Panc1 (cell line): ENCODE measurements at places on chromosomes 12 and 14.

GRCh38 chr12:54700849-54701248 lies 52.7 kb upstream of the DCD start:
- no peak for DNase-seq

DNA sequence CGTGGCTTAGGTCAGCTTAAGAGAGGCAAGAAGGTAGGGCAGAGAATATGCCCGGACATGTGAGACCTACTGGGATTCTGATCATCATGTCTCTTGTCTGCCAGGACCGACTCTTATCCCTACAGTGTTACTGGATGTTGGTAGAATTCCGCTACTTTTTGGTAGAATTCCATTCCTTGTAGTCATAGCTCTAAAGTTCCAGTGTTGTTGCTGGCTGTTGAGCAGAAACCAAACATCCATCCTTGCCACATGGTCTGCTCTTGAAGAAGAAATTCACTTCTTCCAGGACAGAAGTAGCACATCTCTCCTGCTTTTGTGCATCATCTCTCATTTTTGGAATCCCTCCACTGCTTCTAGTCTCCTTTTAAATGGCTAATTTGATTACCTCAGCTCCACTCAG lies 453.7 kb downstream of the RPL10L start:
- DNase-seq, result no peak

DNA sequence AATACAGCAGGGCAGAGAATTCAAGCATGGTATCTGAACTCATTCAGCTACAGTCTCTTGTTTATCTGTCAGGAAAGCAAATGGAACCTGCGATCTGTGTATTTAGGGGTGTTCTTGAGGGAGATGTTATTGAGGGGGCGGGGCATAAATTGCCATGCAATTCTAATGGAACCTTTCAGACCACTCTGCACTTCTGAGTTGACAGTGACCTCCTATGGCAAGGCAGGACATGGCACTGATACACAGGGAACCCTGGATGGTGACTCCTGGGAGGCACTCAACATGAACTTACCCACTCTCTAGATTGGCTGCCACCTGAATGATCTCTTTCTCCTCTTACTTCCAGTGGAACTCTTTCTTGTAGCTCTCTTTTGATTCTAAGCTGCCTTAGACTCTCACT lies 787.3 kb downstream of the VRK1 start:
- no peak for DNase-seq

DNA sequence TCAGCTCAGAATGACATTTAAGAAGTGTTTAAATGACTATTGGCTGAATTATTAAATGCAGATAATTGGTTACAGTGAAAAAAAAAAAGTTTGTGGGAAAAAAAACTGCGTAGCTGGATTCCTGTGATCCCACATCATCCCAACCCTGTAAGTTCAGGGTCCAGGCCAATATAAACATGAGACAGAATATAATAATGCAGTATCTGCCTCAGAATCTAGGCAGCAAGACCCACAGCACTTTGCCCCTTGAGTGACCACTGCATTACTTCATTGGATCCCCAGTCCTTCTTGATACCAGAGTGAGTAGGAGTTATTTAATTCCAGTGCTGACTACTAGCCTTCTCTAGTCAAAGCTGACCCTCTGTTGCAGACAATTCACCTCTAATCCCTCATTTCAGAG lies 272.6 kb downstream of the CCER1 start:
- DNase-seq, result no peak

DNA sequence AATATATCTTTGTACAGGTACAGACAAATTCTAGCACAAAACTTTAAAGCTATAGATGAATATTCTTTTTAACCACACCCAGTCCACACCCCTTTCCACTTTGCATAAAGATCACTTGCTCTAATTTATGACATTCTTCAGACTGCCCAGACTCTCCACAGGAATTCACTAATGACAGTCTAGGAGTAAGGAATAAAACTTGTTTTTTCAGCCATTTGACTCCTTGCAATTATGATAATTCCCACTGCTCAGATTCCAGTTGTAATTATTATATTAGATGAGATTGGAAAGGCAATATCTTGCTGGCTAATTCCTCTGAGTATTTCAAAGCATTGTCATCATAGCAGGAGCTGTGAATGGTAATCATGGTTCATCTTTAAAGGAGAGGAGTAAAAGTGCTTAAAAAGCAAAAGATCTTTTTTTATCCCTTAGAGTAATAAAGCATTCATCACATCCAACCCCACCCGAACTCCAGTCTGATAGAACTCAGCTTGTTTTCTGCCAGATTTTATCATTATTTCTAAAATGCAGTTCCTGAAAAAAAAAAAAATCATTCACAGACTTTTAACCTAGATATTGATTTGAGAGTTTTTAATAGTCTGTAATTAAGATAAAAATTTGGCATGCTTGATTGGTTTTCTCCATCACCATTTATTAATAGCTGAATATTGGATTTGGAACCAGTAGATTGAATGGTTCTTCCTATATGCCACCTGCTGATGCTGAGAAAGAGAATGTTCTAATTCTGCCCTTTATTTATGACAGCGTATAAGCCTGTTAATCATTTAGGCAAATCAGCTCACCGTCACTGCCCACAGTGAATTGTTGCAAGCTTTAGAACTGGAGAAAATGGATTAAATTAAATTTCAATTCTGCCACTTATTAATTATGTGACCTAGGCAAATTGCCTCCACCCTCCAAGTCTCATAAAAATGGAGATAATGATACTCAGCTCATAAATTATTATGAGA lies 93.9 kb upstream of the RASSF8 start:
- no peak for DNase-seq

DNA sequence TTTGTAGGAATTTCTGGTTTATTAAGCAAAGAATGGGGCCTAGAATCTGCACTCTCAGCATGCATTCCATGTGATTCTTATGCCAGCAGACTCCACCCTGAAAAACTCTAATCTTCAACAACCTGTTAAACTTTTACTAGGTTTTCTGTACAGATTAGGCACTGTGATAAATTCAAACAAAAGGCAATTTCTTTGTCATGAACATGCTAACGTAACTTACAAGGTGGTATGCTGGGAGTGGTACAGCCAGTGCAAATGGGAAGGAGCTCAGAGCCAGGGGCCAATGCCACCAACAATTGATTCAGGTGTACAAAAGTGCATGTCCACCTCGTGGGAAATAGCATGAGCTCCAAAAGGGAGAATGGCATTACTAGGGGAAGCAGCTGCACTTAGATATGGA lies 83.0 kb downstream of the PPFIBP1 start:
- DNase-seq, result no peak

GRCh38 chr12:65294641-65295262 lies 16.3 kb downstream of the MSRB3 start:
- DNase-seq, result no peak

- no peak for DNase-seq
These were observed 72.7 kb downstream of the DYRK2 start for GRCh38 chr12:67721248-67721647.

DNA sequence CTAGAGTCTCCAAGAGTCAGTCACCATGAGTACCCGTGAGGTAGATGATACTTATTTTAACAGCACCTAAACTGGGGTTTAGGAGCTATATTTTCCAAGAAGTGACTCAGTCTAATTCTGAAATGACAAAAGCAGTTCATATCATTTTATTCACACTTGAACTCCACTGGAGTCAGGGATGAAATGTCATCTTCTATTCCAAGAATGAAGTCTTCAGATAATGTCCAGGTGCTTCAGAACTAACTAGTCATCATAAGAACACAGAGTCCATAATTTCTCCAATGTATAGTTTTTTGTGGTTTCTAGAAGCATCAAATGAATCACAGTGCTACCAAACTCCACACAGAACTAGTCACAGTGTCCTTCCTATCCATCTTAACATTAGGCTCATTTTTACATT lies 13.3 kb downstream of the DNM1L start:
- DNase-seq, result no peak

DNA sequence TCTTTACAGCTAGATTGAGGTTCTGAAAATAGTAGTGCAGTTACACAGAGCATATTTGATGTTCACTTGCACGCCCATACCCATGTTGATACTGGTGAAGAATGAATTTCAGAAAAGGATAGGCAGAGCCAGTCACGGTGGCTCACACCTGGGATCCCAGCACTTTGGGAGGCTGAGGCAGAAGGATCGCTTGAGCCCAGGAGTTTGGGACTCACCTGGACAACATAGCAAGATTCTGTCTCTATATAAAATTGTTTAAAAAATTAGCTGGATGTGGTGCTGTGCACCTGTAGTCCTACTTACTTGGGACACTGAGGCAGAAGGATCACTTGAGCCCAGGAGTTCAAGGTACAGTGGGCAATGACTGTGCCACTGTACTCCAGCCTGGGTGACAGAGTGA lies 56.6 kb downstream of the MDM2 start:
- no peak for DNase-seq

- DNase-seq, result no peak
These were observed 102.5 kb downstream of the SLC41A2 start for GRCh38 chr12:104855599-104855998.

DNA sequence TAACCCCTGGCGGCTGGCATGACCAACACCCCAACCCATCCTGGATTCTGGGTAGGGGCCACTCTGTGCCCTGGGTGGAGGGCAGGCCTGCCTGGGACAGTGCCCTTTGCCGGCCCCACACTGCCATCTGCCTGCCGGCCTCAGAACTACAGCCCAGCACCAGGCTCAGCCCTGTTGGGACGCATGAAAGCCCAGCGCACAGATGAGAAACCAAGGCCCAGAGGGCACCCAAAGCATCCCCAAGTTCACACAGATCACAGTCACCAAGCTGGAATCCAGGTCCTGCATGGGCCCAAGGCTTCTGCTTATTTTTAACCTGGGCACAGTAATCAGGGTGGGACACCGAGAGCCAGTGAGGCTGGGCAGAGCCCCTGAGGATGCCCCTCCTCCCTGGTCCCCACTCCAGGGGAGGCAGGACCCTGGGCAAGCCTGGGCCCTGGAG lies 26.2 kb downstream of the RFLNA start:
- peak; percentile 39 for DNase-seq

DNA sequence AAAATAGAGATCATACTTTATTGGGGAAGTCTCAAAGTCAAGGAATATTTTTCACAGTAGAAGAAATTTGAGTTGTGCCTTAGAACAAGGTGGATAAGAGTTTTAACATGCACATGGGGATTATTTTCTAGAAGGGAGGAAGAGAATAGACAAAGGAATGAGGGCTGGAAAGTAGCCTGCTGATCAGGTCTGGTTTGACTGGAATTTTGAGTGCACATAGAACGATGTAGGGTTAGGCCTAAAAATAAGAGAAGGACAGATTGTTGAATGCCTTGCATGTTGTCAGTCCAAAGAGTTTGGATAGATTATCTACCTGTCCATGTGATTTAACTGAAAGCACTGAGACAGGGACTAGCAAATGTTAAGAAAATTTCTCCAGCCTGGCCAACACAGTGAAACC lies 87.2 kb downstream of the SRGAP1 start:
- no peak for DNase-seq

DNA sequence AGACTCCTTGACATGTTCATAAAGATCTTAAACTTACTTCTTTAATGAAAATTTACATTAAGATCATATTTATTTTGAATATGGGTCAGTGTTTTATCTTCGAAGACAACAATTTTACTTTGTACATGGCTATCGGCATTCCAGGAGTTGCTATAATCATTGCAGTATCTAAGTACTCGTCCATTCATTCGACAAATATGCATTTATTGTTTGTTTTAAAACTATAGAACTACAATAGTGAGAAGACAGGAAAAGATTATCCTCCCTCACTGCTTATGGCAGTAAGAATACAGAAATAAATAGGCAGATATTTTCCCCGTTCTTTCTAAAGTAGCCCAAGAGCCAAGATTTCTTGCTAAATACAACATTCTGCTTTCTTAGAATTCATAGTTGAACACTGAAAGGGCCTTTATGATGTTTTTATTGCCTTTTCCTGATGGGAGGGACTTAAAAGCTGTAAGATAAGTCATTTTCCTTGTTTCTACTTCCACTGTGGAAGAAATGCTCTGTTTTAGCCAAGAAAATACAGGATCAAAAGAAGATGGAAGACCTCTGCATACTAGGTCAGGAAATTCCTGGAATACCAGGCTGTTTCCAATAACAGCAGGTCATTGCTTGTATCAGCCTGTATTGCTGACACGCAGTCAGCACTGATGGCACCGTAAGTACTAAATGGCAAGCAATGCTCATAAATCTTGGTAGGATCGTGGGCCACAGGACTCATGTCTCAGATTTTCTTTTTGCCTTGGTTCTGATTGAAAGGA lies 521.0 kb upstream of the ATP2B1 start:
- DNase-seq, result no peak

- no peak for DNase-seq
These were observed 454.8 kb downstream of the TMTC2 start for GRCh38 chr12:83141460-83141994.

DNA sequence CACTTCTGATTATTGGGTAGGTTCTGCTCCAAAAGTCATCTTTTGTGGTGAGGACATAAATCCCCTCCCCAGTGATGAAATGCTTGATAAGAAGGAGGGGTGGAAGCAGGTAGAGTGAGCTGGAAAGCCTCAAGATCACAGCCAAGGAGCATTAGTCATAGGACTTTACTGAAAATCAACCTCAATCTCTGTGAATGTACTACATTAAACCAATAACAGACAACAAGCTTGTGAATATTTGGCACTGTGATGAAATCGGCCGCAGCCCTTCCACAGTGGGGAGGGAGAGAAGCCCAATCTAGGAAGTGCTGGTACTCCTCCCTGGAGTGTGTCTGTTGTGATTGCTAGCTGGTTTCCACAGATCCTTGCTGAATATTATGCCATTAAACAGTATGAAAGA lies 41.2 kb upstream of the PTCSC3 start:
- DNase-seq, result no peak

- no peak for DNase-seq
These were observed 400 bp downstream of the LRP1 start for GRCh38 chr12:57128519-57129247.

DNA sequence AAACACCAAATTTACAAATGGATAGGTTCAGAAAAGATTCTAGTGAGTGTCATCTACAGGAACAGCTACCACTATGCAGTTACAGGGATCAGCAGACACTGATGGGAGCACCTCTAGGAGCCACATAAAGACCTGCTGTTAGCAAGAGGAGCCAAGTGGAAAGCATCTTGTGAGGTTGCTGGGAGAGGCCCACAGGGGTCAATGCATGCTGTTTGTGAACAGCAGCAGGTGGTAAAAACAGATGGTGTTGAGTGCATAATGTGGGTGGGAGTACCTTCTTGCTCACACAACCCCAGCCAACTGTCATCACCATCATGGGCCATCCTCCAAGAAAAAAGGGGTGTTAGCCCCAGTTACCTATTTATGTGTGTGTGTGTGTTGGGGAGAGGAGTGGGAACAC lies 215.2 kb upstream of the SSTR1 start:
- no peak for DNase-seq

DNA sequence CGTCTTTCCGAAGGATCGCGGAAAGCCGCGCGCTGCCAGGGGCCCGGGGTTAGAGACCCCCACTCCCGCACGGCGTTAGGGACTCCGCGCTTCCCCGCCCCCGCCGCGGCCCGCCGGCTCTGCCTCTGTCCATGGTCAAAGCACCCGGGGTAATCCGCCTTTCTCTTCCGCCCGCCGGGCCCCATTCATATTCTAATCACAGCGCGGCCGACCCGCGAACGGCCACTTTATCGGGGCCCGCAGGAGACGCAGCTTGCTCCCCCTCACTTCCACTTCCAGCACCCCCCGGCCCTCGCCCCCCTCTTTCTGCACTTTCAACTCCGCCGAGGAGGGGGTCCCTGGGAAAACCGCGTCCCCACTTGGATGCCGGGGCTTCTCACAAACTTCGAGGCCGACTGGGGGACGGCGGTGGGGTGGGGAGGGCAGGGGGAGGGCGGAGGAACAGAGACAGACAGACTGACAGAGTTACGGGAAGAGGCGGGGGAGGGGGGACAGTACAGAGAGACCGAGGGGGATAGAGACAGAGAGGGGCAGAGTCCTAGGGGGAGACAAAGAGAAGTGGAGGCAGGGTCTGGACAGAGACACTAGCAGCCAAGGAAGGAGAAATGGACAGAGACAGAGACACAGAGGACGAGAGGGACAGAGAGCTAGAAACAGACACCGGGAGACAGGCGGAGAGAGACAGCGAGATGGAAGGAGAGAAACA lies 1.1 kb upstream of the RFX4 start:
- no peak for DNase-seq
